Bronchial smooth muscle cell (primary cell): ENCODE measurements at places on chromosomes 13 and 19. TPM values are rescaled to one million over a fixed set of nuclear protein-coding genes. Genes with fewer than 3 reads are reported as not detected.

RNF225 gene
- 0.16 and 0.17 TPM in 2 replicates for total RNA-seq

ZNF492 gene
- total RNA-seq, result 0.16 TPM in 1 of 2 replicates, not detected in the other

OR10H4 gene
- not detected in 2 replicates for total RNA-seq

ZGLP1 gene
- total RNA-seq, result 0.16 and 0.17 TPM in 2 replicates

KLK6 gene
- not detected in 2 replicates for total RNA-seq

ERICH4 gene
- not detected in 2 replicates for total RNA-seq

OR10H1 gene
- total RNA-seq, result not detected in 2 replicates

OVOL3 gene
- not detected in 2 replicates for total RNA-seq

WASF3 gene
- total RNA-seq, result 8.7 and 11.2 TPM in 2 replicates

ADPRHL1 gene
- 1.1 and 2.8 TPM in 2 replicates for total RNA-seq

RDH13 gene
- total RNA-seq, result 4.3 and 8.2 TPM in 2 replicates

C1QTNF9B gene
- 0.43 and 0.95 TPM in 2 replicates for total RNA-seq

CD22 gene
- total RNA-seq, result 0.16 TPM in 1 of 2 replicates, not detected in the other

UBAC2 gene
- total RNA-seq, result 16.4 and 20.3 TPM in 2 replicates

TLE2 gene
- total RNA-seq, result 1.6 and 4.3 TPM in 2 replicates

NDUFA7 gene
- total RNA-seq, result 26.0 and 27.7 TPM in 2 replicates

HIPK4 gene
- total RNA-seq, result 0.16 and 0.17 TPM in 2 replicates

TICAM1 gene
- 1.4 and 1.6 TPM in 2 replicates for total RNA-seq

MIA gene
- 0.26 and 0.47 TPM in 2 replicates for total RNA-seq

SHISA2 gene
- total RNA-seq, result 0.09 and 0.32 TPM in 2 replicates

GJA3 gene
- total RNA-seq, result 15.8 and 21.3 TPM in 2 replicates

CXCL17 gene
- not detected in 2 replicates for total RNA-seq

GAPDHS gene
- not detected in 2 replicates for total RNA-seq

MBD3L3 gene
- not detected in 2 replicates for total RNA-seq

BICRA gene
- total RNA-seq, result 2.0 and 2.4 TPM in 2 replicates

LSM4 gene
- 59.2 and 128 TPM in 2 replicates for total RNA-seq

ANGPTL8 gene
- not detected in 2 replicates for total RNA-seq

TYROBP gene
- not detected in 2 replicates for total RNA-seq

KLK12 gene
- total RNA-seq, result not detected in 2 replicates

CYP4F8 gene
- total RNA-seq, result under 0.01 TPM in 1 of 2 replicates, not detected in the other

ZNF486 gene
- 2.7 and 3.0 TPM in 2 replicates for total RNA-seq

ATP4B gene
- total RNA-seq, result not detected in 2 replicates

SLC10A2 gene
- not detected in 2 replicates for total RNA-seq

ZNF569 gene
- total RNA-seq, result 5.0 and 5.8 TPM in 2 replicates

PBX4 gene
- total RNA-seq, result 2.2 and 3.0 TPM in 2 replicates

TMEM238 gene
- 0.16 TPM in 1 of 2 replicates, not detected in the other for total RNA-seq

LAIR1 gene
- total RNA-seq, result not detected in 2 replicates

VSIG10L gene
- total RNA-seq, result 0.32 and 0.43 TPM in 2 replicates

PROZ gene
- total RNA-seq, result not detected in 2 replicates

LILRA1 gene
- total RNA-seq, result not detected in 2 replicates

SPRED3 gene
- total RNA-seq, result 0.69 and 2.0 TPM in 2 replicates

MTIF3 gene
- total RNA-seq, result 38.2 and 59.7 TPM in 2 replicates

CATSPERD gene
- total RNA-seq, result not detected in 2 replicates

GARIN5B gene
- not detected in 2 replicates for total RNA-seq

KLK14 gene
- total RNA-seq, result not detected in 2 replicates

FFAR3 gene
- total RNA-seq, result not detected in 2 replicates

CALR3 gene
- 0.16 TPM in 1 of 2 replicates, not detected in the other for total RNA-seq

EDDM13 gene
- not detected in 2 replicates for total RNA-seq

REEP6 gene
- total RNA-seq, result 1.7 and 2.9 TPM in 2 replicates

BRME1 gene
- total RNA-seq, result 0.32 TPM in 1 of 2 replicates, not detected in the other

LILRB3 gene
- not detected in 2 replicates for total RNA-seq

MPV17L2 gene
- total RNA-seq, result 4.2 and 5.2 TPM in 2 replicates

OR4F17 gene
- total RNA-seq, result not detected in 2 replicates

F7 gene
- total RNA-seq, result under 0.01 TPM in 1 of 2 replicates, not detected in the other
